NCI-H345 (cell line): ENCODE measurements at places on chromosomes 1 and 21.

DNA sequence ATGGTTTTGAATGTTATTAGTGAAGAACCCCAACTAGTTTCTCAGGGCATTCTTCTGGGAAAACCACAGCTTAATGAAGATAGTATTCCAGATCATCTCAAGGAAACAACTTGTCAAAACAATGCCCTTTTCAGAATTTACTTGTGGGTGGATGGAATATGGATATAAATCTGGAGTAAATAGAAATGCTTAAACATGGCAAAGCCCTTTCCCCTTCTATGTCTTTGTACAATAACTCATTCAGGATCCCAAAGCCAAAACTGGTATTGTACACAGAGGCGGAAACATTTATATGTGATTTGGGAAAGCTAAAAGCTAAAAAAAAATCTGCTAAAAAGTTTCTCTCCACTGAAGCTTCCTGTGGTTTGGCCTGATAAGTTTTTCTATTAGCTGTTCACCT, 55.5 kb upstream of the RGS5 start:
- DNase-seq = no peak

DNA sequence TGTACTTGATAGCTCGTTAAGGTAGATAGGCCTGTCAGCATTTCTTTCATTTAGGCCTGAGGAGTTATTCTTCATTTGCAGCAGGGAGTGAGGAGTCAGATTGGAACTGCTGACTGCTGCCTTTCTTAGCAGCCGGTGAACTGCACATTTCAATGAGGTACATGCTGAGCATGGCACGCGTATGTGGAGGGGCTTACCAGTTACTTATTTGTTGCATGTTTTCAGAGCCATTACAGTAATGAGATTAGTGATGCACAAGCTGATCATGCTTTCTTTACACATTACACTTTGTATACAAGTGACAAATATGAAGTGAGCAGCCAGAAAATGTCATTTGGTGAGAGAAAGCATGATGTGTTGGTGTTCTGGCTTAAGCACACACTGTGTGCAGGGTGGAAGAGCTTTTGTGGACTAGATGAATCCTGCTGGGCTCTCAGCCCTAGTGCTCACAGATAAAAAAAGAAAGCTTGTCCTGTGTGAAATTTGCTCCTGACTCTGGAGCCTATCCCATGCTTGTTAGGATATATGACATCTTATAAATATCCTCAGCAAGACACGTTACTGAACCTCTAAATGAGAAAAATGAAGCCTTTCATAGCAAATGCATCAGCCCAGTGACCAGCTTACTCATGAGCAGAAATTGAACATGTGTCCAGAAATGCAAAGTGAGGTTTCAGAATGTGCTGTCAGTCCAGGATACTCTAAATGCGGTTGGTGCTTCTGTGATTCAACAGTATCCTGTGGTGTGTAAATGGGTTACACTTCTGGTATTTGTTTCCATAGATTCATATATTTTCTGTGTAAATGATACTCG, 574.7 kb upstream of the ADGRL2 start:
- DNase-seq = no peak

- DNase-seq = no peak
Measured at GRCh38 chr1:203480084-203480483, 4.5 kb downstream of the PRELP start.

DNA sequence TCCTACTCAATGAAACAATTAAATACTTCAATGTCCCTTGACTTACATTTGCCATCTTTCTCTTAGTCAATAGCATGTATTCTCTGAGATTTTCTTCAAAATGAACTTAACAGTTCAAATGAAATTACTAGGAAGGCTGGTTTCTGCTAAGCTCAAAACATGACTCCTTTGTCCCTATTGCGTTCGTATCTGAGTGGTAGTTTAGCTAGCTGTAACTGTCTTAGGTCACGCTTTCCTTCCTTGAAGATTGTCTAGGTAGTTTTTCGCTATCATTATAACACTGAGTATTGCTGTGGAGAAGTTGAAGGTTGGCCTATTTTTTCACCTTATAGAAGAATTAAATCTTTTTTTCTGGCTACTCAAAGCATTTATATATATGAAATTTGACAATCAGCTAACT, 1535.2 kb downstream of the PLA2G4A start:
- no peak for DNase-seq

- DNase-seq = no peak
Measured at GRCh38 chr1:11273595-11274234, 717 bp downstream of the UBIAD1 start.

GRCh38 chr1:46526013-46526690, 25.3 kb downstream of the KNCN start:
- no peak for DNase-seq

DNA sequence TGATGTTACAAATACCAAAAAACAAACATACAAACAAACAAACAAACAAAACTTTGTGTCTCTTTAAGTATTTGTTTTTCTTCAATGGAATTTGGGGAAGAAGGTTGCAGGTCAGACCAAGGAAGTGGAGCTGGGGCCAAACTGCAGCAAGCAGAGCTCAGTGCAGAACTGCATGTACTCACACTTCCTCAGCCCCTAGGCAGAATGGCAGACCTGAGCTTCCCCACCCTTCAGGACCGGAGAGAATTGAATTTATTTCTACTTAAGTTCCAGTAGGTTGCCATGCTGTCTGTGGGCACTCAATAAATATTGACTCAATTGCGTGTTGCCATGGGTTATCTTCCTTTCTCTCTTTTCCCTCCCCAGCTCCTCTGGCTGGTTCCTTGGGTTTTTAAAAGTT, 173.6 kb downstream of the PTGER3 start:
- DNase-seq = no peak

DNA sequence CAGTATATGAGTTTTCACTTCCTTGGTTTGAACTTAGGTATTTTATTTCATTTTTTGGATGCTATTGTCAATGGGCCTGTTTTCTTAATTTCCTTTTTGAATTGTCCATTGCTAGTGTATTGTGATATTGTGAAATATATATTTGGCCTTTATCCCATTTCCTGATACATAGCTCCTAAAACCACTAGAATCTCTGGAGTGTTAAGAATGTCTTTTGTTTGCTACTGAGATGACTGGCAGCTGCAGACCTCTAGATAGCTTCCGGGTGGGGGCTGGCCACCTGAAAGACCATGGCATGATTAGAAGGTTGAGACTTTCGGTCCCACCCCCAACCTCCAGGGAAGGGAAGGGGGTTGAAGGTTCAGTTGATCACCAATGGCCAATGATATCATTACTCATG, 245.4 kb downstream of the KCNJ6 start:
- no peak for DNase-seq
